ENCODE measurements at places on chromosomes 2 and 18. TPM values are rescaled to one million over a fixed set of nuclear protein-coding genes. Genes with fewer than 3 reads are reported as not detected.
A peak's percentile ranks its signal among the peaks of the same experiment; 100 is the strongest.

Gene MCEE
- polyA plus RNA-seq = 7.3 TPM

Gene HOXD12
- not detected for polyA plus RNA-seq

Gene GAREM2
- 19.9 TPM for polyA plus RNA-seq

Gene ECEL1
- 20.2 TPM for polyA plus RNA-seq

Gene UPP2
- not detected for polyA plus RNA-seq

Gene CGREF1
- 3.7 TPM for polyA plus RNA-seq

GRCh38 chr2:180707175-180707883 lies 273.1 kb upstream of the UBE2E3 start:
- DNase-seq = no peak

GRCh38 chr2:70817284-70817954 lies 3.0 kb downstream of the CLEC4F start:
- no peak for DNase-seq

DNA sequence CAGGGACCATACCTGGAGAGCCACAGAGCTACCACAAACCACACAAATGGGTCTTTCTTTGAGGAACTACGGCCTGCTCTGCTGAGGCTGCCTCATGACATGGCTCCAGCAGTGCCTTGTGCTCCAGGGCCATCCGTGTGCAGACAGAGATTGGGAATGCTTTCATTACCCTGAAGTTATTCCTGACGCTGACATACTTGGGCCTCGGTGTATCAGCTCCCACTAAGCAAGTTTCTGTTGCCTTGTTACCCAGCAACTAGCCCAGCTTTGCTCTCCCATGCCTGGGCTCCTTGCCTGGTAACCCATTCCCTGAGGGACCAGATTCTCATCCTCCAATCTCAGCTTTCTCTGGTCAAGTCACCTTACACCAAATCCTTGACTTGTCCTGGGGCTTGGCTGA lies 80.3 kb upstream of the FZD7 start:
- no peak for DNase-seq

GRCh38 chr18:74733598-74733997 lies 135.9 kb downstream of the ZNF407 start:
- no peak for DNase-seq

DNA sequence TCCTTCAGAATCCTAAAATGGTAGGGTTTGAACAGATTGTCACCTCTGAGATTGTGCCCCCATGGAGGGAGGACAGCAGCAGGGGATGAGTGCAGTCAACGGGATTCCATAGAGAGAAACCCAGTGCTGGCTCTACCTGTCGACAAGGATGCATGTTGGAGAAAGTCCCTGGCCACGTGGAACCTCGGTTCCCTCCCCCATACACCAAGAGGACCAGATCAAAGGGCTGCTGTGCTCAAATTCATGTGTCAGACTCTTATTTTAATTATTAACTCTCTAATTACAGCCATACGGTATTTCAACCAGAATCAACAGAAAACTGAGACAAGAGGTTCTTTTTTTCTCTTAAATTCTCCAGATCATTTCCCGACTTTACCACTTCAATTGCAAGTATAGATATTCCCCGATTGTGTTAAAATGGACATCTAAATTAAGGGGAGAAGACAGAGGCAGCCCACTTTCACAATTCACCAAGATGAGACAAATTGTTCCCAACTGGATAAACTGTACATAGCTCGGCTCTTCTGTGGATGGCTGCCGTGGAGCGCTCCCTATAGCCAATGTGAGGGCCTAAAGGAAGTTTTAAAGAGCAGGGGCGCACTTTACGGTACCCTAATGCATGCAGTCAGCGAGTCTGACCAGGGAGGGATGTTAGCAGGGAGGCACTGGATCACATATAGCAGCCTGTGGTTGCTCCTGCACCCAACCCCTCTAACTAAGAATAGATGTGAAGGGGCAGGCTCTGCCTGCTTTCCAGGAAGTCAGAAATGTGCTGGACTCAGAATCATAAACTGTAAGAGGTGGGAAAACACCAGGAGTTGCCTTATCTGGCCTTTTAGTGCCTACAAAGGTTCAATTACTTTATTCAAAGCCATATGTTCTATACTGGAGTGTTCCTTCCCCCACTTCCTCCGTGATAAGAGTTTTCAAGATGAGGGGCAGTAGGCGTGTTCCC lies 123.1 kb downstream of the CACNB4 start:
- DNase-seq = no peak

DNA sequence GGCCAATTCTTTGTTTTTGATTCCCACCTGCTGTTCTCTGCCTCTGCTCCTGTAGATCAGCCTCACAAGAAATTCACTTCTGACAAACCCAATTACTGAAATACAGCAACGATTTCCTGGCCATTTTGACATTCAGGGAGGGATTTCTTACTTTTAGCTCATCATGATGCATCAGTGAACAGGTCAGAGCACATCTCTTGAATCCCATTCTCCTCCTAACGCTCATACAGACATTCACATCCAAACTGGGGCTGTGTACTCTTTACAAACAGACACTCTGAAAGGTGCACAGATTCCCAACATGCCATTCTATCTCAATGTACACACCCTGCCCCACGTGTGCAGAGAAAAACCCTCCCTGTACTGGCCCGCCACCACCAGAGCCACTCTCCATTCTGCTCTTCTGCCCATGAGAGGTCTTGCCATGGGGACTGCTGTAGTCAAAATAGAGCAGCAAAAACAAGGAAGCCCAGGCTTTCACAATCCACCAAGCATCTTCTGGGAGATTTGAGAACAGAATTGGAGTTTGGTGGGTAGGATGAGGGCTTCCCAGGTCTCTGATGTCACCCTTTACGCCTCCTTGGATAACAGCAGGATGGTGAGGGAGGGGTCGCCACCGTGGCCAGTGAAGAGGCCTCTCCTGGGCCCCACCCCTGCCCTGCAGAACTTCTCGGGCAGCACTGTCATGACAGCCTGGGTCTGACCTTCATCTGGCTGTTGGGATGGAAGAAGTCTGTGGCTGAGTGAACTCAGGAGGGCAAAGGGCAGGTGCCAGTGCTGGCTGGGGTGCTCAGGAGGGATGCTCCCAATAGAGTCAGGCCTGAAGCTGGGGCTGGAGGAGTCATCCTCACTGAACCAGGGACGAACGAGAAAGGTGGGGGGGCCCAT lies 41.9 kb upstream of the ZFP36L2 start:
- DNase-seq = no peak

DNA sequence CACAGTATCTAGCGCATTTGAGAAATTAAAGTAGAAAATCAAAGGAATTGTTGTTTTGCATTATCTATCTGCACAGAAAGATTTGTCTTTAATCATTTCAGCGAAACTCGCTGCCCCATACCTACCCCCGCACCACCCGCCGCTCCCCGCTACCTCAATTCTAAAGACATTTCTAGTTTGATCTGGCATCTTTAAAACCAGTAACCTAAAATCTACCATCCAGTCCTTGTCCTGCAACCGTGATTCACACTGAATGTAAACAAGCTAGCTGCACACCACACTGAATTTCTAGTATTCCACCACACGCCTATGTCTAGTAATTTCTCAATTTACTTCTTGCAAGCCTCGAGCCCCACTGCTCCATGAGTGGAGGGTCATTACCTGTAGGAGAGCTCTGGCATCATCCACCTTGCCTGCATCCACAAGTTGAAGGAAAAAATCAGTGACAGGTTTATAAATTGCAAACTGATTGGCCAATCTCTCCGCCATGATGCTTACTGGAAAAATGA lies 60.1 kb downstream of the ABCG8 start:
- no peak for DNase-seq

DNA sequence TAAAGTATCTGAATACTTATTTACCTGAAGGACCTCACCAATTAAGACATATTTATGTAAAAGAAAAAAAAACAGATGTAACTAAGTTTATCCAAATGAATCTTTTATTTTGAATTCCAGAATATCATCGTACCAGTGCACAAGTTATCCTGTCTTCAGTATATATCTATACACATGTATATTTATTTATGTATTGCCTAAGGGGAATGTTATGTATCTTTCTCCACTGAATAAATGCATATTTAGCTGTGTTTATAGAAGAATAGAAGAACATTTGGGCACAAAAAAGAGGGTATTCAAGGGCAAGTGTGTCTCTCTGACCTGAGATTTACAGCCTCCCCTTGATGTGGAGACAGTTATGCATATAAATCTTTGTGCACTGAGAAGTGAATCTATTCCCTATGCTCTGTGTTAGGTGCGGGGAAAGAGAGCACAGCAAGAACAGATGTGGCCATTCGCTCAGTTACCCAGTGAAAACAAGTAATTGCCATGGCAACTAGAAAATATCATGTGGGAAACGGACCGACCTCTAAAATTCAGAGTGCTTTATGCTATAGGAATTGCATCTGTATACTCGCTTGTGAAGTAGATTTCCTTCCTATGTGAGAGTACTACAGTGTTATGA lies 39.5 kb upstream of the ASXL3 start:
- DNase-seq = no peak

DNA sequence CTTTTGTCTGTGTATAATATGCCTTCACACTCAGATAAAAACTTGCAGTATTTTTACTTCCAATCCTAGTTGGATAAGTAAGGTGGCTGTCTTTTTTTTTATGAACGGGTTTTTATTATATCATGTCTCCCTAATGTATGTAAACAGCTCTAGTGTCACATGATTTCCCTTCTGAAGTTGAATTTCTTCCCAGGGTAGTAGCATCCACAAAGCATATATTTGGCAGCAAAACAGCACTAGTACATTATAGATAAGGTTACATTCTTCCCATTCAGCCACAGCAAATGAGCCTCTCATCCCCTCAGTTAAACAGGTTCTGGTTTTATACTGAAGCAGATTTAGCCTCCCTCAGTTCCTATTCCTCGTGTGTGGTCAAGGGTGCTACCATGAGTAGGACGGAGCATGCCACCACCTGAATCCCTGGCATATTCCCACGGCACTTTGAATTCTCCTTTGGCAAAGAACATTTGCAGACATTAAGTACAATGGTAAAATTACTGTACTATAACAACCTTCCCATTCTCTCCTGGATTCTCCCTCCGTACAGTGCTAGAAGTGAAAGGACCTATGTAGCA lies 15.4 kb upstream of the DTNA start:
- no peak for DNase-seq

GRCh38 chr2:74991977-74992376 lies 33.5 kb downstream of the POLE4 start:
- no peak for DNase-seq

DNA sequence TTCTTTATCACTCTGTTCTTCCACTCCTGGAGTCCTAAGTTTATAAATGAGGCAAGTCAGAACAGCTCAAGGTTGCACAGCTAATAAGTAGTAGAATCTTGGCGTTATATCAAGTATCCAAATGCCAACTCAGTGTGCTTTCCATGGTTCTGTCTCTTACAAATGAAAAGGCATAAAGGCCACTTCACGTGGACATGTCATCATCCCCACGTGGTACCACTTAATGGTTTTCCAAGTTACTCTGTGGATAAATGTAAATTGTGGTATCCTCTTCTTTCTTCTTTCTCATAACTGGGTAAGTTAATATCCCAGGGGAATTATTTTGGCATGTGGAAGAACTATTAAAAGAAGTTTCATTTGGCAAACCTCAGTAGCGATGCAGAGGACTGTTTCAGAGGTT lies 131.5 kb upstream of the L3MBTL4 start:
- DNase-seq = no peak

- DNase-seq = no peak
Observed at GRCh38 chr2:10934979-10935350, 23.2 kb downstream of the KCNF1 start.

DNA sequence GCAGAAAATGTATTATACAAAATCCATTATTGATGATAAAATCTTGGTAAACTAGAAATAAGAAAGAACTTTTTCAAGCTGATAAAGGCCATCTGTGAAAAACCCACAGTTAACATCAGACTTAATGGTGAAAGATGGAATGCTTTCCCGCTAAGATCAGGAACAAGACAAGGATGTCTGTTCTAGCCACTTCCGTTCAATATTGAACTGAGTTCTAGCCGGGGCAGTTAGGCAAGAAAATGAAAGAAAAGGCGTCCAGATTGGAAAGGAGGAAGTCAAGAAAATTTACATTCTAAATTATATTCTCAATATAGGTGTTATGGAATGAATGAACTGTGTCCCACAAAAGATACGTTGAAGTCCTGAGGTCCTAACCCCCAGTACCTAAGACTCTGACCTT lies 39.1 kb upstream of the DTNB start:
- no peak for DNase-seq

DNA sequence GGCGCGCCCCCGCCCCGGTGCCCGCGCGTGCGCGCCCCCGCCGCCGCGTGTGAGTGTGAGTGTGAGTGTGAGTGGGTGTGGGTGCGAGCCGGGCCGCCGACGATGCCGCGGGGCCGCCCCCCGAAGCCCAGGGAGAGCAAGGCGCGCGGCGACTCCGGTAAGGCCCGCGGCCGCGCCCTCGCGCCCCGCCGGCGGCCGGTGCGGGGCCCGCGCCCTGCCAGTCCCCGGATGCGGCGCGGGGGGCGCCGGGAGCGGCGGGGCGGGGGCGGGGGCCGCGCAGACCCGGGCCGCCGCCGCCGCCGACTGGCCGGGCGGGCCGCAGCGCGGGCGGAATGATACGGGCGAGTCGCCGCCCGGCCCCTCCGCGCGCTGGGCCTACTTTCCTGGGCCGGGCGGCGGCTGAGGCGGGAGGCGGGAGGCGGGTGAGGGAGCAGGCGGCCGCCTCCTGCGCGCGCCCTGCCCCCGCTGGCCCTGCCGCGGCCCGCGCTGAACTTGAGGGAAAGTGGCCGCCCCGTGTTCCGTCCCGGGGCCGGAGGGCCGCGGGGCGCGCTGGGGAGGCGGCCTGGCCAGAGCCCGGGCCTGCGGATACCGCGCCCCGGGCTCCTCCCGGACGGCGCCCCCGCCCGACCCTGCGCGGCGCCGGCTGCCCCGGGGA lies at the start of gene ZNF236:
TSS of gene ZNF236 (plus strand) at position 52 of the 655 bp plus-strand sequence. CDS start at position 103, 51 bp downstream.
- no peak for DNase-seq

DNA sequence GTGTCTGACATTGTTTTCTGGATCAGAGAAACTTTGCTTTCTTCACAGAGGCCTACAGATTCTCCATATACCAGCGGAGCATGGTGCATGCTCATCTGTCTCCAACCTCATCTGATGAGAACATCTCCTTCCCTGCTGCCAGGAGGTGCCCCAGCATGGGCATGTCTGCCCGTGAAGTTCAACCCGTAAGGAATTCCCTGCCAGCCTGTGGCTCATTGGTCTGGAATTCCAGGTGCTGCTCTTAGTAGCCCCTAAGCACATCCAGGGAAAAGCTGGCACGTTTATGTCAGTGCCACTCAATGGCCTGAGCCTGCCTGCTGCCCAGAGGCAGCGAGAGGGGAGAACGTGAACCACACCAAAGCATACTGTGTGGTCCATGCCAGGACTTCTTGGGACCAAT lies 1.7 kb upstream of the SP100 start:
- DNase-seq = no peak

DNA sequence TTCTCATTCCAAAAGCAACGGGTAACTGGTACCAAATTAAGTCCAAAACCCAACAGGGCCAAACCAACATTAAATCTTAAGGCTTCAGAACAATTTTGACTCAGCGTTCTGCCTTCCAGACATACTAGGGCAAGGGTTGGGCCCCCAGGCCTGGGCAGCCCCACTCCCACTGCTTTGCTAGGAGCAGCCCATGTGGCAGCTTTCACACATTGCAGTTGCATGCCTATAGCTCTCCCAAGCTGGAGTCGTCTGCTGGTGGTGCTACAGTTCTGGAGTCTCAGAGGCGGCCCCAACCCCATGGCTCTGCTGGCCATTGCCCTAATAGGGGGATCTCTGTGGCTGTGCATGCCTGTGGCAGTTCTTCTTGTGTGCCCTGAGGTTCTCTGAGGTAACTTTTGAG lies 37.6 kb upstream of the CD226 start:
- DNase-seq = no peak

- DNase-seq = peak; percentile 35
Observed at GRCh38 chr18:80231151-80231550, 16.2 kb downstream of the PARD6G start.

- no peak for DNase-seq
Observed at GRCh38 chr2:108594132-108594981, 60.1 kb downstream of the LIMS1 start.

All from H1 (cell line).